ENCODE measurements at places on chromosomes 12 and 14.
A peak's percentile ranks its signal among the peaks of the same experiment; 100 is the strongest.

GRCh38 chr14:24920265-24921075, 129.5 kb downstream of the STXBP6 start:
- no peak for DNase-seq

DNA sequence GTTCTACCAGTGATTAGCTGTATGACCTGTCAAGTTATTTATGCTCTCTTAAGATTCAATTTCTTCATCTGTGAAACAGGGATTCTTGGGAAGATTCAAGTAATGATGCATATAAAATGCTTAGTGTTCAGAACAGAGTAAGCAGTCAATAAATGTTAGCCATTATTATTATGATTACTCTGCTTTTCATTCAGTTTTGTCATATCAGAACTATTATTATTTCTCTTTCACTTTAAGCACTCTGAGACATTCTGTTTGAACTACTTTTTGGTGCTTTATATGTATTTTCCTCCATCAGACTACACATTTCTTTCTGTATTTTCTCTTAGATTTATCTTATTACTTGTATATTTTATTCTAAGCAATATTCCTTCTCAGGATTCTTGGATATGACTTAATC, 81.2 kb downstream of the CFAP54 start:
- DNase-seq: no peak

DNA sequence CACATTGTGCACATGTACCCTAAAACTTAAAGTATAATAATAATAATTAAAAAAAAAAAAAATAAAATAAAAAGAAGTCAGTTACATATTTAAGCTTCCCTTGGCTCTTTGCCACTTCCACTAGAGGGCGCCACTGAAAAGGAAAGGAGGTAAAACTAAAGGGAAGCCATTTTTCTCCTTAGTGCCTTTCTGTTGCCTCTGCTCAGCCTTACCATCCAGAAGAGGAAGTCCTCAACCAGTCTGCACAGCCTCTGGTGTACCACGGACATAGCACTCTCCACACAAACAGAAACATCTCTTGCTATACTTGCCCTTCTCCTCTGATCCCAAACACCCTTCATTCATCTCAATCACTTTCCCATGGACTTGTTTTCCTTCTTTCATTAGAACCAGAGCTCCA, 169.0 kb upstream of the EEA1 start:
- DNase-seq: peak; percentile 47

DNA sequence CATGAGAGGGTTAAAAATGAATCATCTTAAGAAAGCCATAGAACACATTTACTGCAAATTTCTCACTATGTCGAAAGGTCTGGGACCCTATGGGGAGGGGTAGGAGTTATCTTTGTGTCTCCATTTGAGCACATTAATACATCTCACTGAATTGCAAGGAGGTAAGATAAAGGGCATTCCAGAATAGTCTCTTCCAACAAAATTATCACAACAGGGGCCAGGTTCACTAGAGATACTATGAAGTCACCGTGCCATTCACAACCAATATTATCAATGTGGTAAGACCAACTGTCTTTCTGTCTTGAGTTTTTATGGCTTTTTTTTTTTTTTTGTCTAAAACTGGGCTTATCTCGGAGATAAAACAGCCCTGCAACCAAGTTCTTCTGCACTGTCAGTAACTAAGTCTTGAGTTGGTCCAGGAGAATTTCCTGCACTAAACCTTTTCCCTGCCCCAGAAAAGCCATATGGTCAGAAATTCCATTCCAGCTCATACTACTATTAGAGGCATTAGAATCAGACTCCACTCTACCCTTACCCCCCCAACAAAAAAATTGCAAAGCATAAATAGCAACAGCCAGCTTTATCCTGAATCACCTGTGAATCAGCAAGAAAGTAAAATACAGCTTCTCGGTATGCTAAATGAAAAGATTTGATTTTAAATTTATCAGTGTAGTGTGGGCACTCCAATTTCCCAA, 79.7 kb downstream of the PTPRR start:
- DNase-seq: no peak

DNA sequence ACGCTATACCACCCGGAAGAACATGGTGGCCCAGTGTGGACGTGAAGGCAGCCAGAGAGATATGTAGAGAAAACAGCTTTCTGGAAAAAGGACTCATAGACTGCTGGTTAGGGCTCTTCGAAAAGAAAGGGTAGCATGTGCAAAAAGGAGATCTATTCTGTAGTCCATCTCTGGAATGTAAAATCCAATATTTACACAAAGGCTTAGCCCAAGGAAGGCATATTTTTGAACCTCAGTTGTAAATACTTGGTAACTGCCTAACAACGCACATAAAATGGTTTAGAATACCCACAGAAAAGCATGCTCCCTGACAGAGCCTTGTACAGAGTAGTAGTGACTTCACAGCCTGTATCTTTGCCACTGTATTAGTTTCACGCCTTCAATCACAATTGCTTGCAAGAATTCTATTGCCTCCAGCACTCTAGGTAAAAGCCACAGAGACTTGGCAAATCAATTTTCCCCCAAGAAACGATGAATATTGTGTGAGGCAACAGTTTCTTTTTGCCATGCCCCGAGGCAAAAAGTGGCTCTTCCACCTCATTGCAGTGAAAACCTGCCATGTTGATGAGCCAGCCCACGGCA, 59.2 kb downstream of the TRIM9 start:
- no peak for DNase-seq

GRCh38 chr14:59503256-59503655, 18.9 kb downstream of the JKAMP start:
- DNase-seq: no peak

GRCh38 chr14:86299994-86300393, 770.0 kb downstream of the FLRT2 start:
- no peak for DNase-seq

- no peak for DNase-seq
Observed at GRCh38 chr12:132572106-132572505, 38.3 kb downstream of the LRCOL1 start.

DNA sequence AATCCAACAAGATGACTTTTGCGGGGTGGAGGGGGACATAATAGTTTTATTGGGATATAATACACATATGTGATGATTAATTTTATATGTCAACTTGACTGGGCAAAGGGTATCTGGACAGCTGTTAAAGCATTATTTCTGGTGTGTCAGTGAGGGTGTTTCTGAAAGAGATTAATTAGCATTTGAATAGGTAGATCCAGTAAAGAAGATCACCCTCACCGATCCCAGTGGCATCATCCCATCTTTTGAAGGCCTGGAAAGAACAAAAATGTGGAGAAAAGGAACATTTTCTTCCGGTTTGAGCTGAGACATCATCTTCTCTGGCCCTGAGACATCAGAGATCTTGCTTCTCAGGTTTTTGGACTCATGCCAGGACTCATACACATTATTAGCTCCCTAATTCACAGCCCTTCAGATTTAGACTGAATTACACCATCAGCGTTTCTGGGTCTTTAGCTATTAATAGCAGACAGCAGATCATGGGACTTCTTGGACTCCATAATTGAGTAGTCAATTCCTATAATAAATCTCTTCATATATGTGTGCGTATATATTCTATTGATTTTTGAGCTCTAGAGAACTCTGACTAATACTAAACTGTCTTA, 283.6 kb downstream of the PCNX1 start:
- no peak for DNase-seq

GRCh38 chr14:33510991-33511390, 439.9 kb downstream of the EGLN3 start:
- DNase-seq: no peak

- no peak for DNase-seq
Observed at GRCh38 chr12:7729746-7730145, 17.4 kb downstream of the CLEC4C start.

DNA sequence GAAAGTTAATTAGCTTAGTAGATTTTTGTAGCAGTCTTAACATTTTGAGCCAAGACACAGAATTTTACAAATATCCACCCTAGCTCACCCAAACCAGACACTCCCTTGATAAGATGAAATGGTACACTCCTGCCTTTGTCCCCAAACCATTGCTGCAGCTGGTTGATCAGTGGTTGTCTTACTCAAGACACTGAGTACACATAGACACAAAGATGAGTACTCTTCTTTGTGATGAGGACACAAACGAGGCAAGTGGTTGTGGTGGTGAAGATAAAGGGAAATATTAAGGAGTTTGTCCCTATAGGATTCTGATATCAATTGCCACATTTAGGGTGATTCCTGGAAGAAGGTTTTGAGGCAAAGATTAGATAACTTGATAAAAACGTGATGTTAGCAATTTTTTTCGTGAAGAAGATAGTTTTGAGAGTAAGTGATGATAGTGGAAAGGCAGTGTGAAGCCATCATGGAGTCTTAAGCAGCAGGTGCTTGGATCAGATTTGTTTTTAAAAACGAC, 21.4 kb upstream of the ATP2B1 start:
- DNase-seq: no peak

GRCh38 chr14:68039593-68039992, 220.0 kb downstream of the RAD51B start:
- no peak for DNase-seq

- DNase-seq: no peak
Observed at GRCh38 chr14:34087571-34087970, 136.7 kb upstream of the EGLN3 start.

- no peak for DNase-seq
Observed at GRCh38 chr12:23169012-23169695, 544.2 kb downstream of the ETNK1 start.

DNA sequence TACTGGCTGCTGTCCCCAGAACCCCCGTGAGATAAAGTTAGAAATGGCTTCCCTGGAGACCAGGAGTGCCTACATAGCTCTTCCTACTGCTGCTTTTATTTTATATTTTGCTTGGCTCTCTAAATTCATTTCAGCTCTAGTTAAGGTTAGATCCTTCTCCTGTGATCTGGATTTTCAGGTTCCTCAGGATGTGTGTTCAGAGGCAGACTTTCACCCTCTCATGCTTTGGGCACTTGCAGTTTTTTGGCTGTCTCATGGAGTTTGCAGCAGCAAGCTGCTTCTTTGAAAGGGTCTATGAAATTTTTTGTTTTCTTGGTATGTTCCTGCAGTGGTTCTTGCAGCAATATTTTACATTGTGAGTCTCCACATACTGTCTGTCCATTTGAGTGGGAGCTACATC, 93.3 kb downstream of the ATP23 start:
- DNase-seq: no peak

DNA sequence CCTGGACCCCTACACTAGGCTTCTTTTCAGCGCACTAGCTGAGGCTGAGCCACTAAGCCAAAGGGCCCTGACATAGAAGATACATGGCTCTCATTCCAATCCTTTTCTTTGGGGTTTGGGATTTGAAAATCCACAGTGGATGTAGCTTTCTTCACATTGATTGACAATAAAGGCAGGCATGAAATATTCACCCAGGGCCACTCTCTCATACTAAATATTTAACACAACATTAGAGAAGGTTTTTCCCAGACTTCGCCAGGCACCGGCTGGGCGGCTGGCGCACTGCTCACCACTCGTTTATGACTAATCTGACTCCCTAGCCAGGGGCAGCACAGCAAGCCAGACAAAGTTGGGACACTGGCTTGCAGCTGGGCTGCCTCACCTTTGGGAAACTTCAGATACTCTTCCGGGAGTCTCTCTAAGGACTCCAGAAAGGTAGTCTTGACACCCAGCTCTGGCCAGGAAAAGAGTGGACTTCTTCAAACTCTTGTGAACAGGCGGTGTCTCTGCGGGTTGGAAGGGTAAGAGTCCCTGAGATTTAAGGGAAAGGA, 699 bp upstream of the HOXC11 start:
- DNase-seq: no peak

DNA sequence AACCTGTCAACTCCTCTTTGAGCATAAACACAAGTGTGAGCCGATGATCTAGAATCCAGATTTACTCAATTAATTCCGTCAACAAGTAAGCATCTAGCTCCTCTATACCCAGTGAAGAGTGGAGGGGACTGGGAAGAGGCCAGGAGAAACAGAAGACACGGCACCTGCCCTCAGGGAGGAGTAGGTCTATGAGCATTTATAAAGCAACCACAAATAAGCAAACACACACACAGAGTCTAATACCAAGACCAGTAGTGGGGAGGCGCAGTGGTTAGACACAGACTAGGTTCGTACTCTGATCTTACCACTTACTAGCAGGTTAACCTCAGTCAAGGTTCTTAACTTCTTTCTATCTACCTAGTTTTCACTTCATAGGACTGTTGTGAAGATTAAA, 5.9 kb upstream of the FOXN3 start:
- DNase-seq: no peak

DNA sequence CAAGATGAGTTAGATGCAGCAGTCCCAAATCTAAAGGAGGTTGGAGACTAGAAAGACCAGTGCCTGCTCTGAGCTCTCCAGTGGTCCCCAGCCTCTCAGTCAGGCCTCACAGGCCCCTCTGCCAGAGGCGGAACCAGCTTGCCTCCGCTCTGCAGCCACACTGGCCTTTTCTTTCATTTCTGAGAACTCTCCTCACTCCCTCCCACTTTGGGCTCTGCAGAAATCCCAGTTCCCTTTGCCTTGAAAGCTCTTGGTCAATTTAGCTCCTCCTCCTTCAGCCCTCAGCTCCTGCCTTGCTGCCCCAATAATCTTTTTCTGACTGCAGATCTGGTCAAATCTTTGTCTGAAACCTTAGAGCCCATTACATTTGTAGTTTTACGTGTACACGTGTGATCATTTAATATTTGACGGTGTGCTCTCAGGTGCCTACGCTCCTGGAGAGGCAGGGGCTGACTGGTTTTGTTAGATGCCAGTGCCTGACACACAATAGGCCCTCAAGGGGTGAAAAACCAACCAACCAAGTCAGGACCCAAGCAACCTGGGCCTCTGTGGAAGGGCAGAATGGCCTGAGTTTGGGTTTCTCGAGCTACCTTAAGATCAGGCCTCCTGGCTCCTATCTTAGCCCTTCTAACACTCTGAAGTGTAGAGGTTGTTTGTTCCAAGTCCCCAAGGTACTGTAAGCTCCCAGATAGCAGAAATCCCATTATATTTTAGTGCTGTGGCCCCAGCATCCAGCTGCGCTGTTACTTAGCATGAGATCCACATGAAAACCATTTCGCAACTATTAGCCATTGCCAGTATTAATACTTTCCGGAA, 1.1 kb upstream of the NUDT4 start:
- DNase-seq: no peak

DNA sequence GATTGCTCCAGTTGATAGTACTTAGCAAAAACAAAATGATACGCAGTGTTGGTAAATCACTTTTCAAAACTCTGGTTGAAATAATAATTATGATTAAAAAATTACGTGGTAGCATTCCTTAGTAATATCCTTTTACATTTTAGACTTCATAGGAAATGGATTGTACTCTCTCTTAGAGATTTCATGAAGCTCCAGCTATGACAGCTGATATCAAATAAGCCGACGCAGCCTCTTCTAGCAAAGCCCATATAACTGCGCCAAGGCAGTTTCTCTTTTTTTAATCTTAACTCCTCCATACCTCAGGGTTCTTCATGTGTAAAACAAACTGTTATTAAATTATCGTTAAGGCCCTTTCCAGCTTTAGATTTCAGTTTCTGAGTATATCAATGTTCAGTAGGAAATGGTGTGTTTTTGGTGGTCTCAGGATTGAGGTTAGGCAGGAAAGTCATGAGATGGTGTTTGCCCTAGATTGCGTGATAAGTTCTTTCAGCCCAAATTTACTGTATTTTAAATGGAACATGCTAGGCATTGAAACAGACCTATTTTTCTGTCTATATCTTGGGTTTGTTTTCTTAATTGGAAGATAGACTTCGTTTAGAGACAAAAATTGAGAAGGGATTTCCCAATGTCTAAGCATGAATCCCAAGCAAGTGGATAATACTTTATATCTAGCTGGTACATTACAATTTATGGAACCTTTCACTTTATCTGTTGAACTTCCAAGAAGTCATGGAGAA, 902 bp upstream of the CFL2 start:
- no peak for DNase-seq

- no peak for DNase-seq
Observed at GRCh38 chr12:26523708-26524150, 309.3 kb downstream of the ITPR2 start.

- no peak for DNase-seq
Observed at GRCh38 chr14:50377550-50378085, 19.1 kb downstream of the CDKL1 start.

Data from stimulated activated CD4-positive, alpha-beta T cell treated with anti-CD3 and anti-CD28 coated beads, Interleukin-1b, Interleukin-23, amount 100 ng/mL, for 4 hours (primary cell).